ENCODE measurements at places on chromosomes 5 and 9. TPM values are rescaled to one million over a fixed set of nuclear protein-coding genes. Genes with fewer than 3 reads are reported as not detected.

GRCh38 chr5:171258737-171259415 lies 50.2 kb upstream of the TLX3 start:
- DNase-seq = no peak

DNA sequence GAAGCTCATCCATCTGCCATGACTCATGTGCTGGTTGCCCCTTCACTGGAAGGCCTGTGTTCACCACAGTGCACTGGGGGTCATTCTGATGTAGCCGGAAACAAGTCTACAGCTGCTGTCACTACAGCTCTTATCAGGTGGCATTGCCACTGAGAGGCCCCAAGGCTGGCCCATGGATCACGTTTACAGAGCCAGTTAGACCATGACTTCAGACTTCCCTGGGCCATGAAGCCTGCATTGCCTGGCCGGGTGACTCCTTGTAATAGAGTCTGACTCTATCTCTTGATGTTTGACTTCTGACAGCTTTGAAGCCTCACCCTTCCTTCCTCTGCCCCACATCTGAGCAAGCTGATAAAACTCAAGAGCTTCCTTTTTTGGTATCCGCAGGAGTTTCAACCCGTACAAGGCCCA lies 473.5 kb upstream of the DAP start:
- no peak for DNase-seq

TEK gene
- 9.8 TPM for total RNA-seq

DNA sequence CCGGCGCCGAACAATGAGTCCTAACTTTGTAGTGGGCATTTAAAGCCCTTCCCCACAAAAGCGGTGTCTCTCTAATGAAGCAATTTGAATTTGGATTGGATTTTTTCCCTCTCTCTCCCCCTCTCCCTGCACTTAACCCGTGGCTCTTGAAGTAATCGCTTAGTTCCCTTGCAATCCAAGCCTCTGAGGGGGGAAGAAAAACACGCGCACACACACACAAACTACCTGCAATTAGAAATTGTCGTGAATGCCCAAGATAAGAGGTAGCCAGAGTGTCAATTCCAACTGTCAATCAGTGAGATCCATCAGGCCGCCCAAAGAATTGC lies 1.2 kb downstream of the LHX6 start:
- DNase-seq = no peak

GRCh38 chr9:37284636-37285035 lies 137.9 kb upstream of the GRHPR start:
- DNase-seq = no peak

GRCh38 chr5:124262991-124263571 lies 483.4 kb downstream of the ZNF608 start:
- DNase-seq = no peak
